ENCODE measurements at places on chromosomes 16 and 17. TPM values are rescaled to one million over a fixed set of nuclear protein-coding genes. Genes with fewer than 3 reads are reported as not detected.
A peak's percentile ranks its signal among the peaks of the same experiment; 100 is the strongest.

DNA sequence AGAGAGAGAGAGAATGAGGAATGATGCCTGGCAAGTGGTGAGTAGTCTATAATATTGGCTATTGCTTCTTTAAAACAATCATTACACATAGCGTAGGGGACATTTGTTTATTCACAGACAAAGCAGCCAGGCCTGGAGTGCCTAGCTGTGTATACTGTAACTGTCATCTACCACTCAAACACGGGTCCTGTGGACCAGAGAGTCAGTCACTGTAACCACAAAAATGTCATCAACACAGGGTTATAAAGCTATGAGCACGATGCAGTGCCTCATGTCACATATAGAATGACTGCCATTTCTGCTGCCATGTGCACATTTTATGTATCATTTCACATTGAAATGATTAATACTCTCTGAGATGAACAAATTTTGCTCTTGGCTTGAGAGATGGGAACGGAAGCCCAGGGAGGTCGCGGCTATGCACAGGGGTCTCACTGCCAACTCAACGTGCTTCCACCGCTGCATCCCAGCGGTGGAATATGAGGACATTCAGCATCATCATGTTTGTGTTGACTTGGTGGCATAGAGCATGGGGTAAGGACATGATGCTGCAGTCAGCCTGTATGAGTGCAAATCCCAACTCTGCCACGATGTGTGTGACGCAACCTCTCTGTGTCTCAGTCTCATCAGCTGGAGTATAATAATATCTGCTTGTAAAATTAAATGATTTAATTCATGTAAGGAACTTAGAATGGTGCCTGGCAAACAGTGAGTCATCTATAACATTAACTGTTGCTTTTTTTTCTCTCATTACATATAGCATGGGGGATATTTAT is 3.3 kb downstream of the MT1H start:
- peaks cover 7% of the 10 kb centered on the region for H3K4me1 ChIP-seq
- H3K27ac ChIP-seq = no peak overlapping the region
- no peak for DNase-seq
- H3K4me3 ChIP-seq = no peak overlapping the region
- peaks cover 29% of the 10 kb centered on the region for H3K27me3 ChIP-seq
- no peaks in the 10 kb centered on the region for H3K36me3 ChIP-seq

GRCh38 chr17:12815642-12816141 is 26.4 kb downstream of the ARHGAP44 start:
- no peak overlapping the region for H3K4me3 ChIP-seq
- H3K27me3 ChIP-seq = no peaks in the 10 kb centered on the region
- no peaks in the 10 kb centered on the region for H3K36me3 ChIP-seq
- no peak for DNase-seq

DNA sequence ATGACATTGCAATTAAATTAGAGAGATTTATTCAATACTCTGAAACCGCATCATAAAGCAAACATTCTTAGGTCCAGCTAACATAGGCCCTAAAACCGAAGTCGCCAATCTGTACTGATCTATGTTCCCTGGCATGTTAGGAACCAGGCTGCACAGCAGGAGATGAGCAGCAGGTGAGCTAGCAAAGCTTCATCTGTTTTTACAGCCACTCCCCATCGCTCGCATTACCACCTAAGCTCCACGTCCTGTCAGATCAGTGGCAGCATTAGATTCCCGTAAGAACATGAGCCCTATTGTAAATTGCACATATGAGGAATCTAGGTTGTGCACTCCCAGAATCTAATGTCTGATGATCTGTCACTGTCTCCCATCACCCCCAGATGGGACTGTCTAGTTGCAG is 91.5 kb downstream of the PARN start:
- no peaks in the 10 kb centered on the region for H3K4me1 ChIP-seq
- DNase-seq = no peak
- peaks cover under 1% of the 10 kb centered on the region for H3K36me3 ChIP-seq
- H3K4me3 ChIP-seq = no peak overlapping the region
- no peak overlapping the region for H3K27ac ChIP-seq

- H3K4me3 ChIP-seq = peak overlapping the region; percentile 64
- no peaks in the 10 kb centered on the region for H3K27me3 ChIP-seq
- H3K36me3 ChIP-seq = no peaks in the 10 kb centered on the region
- DNase-seq = no peak
- H3K27ac ChIP-seq = no peak overlapping the region
Measured at GRCh38 chr17:32520104-32520701, 33.4 kb downstream of the CDK5R1 start.

DNA sequence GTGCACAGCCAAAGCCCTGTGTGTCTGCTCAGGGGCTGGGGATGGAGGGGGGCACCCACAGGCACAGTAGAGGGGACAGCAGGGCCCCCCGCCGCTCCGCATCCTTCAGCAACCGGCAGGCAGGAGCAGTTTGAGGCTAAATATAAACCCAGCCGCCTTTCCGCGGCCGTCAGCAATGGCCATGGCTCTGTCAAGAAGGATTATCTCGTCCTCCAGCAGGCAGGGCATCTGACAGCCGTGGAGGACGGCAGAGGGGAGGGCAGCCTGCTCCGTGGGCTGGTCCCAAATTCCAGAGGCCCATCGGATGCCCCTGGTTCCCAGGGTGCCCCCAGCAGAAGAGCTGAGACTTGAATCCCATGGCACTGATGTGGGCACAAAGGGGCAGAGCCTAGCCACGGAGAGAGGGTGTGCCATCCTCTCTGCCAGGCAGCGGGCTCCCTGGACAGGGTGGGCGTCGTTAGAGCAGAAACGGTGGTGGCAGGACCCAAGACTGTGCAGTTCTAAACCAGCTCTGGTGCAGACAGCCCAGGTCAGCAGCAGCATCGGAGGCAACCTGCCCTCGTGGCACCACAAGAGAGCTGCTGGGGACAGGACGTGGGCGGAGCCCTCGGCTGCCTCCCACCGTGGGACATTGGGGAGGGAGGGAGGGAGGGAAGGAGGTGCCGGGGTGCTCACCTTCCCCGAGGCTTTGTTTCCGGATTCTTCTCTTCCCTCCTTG is 198.8 kb upstream of the CIBAR2 start:
- no peak for DNase-seq
- H3K36me3 ChIP-seq = no peaks in the 10 kb centered on the region
- H3K4me1 ChIP-seq = peaks cover 72% of the 10 kb centered on the region
- no peak overlapping the region for H3K4me3 ChIP-seq
- no peaks in the 10 kb centered on the region for H3K27me3 ChIP-seq

GRCh38 chr16:3282103-3282729 is 1.1 kb upstream of the ZNF263 start:
- H3K36me3 ChIP-seq = peaks cover 17% of the 10 kb centered on the region
- H3K27me3 ChIP-seq = no peaks in the 10 kb centered on the region
- H3K4me1 ChIP-seq = peaks cover 22% of the 10 kb centered on the region
- H3K4me3 ChIP-seq = peak overlapping the region; percentile 81

- H3K27ac ChIP-seq = no peak overlapping the region
- peaks cover 31% of the 10 kb centered on the region for H3K27me3 ChIP-seq
- DNase-seq = no peak
- H3K4me1 ChIP-seq = no peaks in the 10 kb centered on the region
- H3K36me3 ChIP-seq = no peaks in the 10 kb centered on the region
Measured at GRCh38 chr16:2841606-2842339, 11.7 kb downstream of the ZG16B start.

ZSCAN10 gene
- total RNA-seq = not detected

OTOP3 gene
- total RNA-seq = not detected

SLC52A1 gene
- total RNA-seq = not detected

TXNL4B gene
- 8.6 TPM for total RNA-seq
